ENCODE measurements at places on chromosomes 1 and 21. TPM values are rescaled to one million over a fixed set of nuclear protein-coding genes. Genes with fewer than 3 reads are reported as not detected.

The C1orf74 gene
- total RNA-seq, result 3.5 TPM

The IL19 gene
- total RNA-seq, result not detected

The SH2D2A gene
- total RNA-seq, result 6.7 TPM

DNA sequence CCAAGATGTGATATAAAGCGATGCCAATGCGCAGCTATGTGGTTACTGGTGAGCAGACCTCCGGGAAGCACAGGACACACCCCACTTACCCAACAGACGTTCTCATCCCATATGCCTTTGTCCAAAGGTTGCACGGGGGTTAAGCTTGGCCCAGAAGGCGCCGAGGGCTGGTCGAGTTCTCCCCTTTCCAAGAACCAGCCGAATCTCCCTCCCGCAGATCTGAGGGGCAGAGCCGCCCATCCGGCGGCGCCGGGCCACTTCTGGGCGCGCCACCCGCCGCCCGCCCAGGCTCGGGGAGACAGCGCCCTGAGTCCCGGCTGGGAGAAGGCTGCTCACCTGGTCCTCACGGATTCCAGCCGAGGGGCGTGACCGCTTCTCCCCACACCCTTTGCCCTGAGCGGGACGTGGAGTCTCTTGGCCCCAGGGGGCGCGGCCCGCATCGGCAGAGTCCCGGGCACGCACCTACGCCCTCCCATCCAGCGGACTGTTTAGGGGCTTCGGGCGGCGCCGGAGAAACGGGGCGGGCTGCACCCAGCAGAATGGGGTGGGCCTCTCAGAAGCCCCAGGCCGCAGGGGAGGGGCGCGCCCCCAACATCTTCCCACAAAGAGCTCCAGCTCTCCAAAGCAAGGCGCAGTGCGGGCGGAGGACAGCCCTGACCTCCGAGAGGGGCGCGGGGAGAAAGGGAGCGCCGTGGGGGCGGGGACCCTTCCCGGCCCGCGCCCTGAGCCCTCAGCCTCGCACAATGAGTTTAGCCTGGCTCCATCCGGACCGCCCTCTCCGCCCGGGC, 615 bp downstream of the GPR161 start:
- DNase-seq, result no peak

GRCh38 chr1:188466539-188466938, 1637.8 kb downstream of the PLA2G4A start:
- DNase-seq, result no peak

DNA sequence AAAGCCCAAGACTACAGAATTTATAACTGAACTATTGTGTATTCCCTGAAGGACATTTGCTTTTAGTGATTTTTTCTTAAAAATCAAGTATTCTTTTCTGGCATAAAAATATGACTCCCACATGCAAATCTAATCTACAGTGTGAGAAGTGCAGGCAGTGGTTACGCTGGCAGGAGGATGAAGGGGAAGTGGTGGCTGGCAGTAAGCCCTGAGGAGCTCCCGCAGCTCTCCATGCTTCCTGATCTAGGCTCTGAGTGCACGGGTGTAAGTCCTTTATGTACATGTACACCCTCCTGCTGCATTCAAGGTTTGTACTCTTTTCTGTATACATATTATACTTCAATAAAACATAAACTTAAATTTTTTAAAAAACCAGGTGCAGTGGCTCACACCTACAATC, 67.5 kb upstream of the PRDX6 start:
- DNase-seq, result no peak
